ENCODE measurements at places on chromosomes 4 and X.

DNA sequence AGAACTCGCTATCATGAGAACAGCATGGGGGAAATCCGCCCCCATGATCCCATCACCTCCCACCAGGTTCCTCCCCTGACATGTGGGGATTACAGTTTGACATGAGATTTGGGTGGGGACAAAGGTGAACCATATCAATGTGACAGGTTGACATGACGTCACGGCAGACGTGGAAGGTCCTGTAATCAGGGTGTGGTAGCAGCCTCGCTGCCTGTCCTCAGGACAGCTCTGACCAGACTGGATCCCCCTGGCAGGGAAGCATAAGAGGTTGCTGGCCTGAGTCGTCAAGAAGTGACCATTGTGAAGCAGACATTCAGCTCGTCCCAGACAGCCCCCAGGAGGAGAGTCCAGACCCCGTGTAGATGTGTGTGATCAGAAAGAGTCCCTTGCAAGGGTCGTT is 104.6 kb downstream of the TNIP2 start:
- no peak for DNase-seq

DNA sequence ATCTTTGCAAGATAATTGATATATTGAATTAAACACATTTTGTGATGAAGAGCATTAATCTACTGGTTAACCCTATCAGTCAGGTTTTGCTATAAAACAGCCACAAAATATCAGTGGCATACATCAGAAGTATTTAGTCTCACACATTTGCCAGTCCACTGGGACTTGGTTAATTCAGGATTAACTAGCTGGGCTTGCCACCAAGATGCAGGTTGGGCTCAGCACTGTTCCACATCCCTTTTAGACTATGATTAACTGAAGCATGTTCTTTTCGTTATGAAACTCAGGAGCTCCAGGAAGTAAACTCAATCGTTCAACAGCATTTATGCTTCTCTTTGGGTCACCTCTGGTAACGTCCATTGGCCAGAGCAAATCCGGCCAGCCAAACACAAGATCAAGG is 538.1 kb upstream of the HS3ST1 start:
- DNase-seq = no peak

- no peak for DNase-seq
Measured at GRCh38 chr4:62560858-62561257, 1360.7 kb downstream of the ADGRL3 start.

DNA sequence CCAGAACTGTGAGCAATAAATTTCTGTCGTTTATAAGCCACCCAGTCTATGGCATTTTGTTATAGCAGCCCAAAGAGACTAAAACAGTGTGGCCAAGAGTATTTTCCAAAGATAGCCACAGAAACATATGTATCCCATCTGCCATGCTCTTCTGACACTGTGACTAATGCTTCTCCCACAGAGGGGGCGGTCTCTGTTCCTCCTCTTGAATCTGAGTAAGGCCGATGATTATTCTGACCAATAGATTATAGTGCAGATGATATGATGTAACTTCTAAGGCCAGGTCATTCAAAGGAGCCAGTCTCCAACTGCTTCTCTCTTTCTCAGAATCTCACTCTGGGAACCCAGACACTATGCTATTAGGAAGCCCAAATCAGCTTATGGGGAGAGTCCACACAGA is 570.7 kb downstream of the BCOR start:
- DNase-seq = no peak

DNA sequence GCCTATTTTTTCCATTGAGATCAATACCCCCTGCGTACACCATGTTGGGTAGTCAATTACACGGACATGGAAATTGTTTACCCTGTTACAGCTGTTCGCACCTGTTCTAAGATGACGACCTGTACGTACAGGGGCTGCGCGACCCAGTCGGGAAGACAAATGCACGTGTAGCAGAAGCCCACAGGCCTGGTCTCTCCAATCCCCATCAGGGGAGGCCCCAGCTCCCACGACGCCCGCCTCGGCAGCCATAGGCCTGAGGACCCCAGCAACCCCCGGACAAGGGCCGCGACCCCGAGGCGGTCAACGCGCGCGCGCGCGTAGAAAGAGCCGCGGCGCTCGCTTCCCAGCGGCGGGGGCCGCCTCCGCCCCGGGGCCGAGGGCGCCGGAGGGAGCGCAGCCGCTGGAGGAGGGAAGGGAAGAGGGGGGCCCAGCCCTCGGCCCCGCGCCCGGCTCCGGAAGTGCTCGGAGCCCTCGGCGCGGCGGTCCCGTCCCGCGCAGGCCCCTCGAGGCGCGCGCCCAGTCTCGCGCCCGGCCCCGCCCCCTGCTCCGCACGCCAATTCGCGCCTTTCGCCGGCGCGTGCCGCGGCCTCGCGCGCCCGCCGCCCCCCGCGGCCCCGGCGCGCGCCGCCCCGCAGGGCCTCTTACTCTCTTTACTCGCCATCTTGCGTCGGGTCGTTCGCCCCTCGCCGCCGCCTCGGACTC is 618 bp downstream of the RBBP7 start:
- DNase-seq = peak; percentile 4

DNA sequence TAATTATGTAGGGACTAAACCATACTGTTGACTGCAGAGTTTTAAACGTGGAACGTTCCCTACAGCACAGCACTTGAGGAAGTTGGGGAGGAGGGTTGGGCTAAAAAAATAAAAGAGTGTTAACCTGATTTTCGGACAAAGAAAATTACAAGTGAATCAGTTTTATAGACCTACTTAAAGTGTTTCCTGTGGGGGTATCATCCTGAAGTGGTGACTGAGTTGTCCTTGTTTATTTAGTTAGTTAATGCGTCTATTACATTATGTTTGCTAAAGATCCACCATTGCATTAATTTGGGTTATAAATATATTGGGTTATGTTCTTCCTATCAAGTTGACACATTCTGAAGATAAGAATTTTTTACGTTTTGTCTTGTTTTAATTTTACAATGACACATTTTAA is 14.7 kb downstream of the UNC5C start:
- no peak for DNase-seq

- DNase-seq = no peak
Measured at GRCh38 chrX:25022499-25023325, 6.9 kb upstream of the ARX start.

- DNase-seq = no peak
Measured at GRCh38 chrX:8284131-8284530, 113.1 kb upstream of the VCX2 start.

DNA sequence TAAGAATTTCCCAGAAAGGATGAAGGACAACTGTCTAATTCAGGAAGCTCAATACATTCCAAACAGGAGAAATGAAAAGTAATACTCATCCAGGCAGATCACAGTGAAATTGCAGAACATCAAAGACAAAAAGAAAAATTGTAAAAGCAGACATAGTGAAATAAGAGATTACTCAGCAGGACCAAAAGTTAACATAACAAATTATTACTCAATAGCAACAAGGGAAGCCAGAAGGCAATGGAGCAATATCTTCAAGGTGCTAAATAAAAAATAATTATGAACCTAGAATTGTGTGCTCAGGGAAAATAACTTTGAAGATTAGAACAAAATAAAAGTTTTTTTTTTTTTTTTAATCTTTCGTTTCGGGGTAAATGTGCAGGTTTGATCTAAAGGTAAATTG is 30.5 kb upstream of the ENPP6 start:
- no peak for DNase-seq

DNA sequence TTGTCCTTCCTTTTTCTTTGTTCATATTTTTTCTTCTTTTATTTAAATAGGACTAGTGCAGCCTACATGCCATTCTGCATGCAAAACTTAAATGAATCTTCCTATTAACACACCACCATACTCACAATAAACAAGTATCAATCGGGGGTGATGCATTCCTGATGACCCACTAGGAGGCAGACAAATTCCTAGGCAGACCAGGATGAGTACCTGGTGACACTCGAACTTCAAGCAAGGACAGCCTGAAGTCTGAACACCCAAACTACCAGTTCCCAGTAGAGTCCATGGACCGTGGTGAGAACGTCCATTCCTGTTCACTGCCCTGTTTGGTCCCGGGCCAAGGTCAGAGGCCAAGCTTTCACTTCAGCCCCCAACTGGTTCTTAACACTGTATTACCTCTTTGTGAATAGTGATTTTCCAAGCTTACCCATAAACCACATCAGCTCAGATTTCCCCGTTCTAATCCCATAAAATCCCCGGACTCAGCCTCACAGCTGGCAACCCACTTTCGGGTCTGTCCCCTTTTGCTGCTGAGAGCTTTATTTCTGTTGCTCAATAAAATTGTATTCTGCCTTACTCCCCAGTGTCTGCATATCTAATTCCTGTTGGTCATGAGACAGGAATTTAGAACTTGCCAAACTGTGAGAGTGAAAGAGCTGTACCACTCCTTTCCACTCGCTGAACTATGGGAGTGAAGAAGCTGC is 1286.6 kb downstream of the FSTL5 start:
- DNase-seq = no peak

DNA sequence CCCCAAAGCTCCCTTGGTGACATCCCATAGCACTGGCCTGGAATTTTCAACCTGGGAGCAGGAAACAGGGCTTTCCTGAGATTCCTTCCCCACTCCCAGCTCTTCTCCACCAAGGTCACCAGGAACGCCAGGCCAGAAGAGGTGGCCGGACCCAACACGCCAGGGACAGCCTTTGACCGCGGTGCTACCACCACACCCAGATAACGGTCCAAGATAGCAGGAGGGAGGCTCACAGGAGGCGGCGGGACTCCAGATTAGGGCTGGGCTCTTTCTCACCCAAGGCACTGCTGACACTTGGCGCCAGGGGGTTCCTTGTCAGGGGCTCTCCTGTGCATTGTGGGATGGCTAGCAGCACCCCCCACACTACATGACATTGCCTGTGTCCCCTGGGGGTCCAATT is 22.9 kb downstream of the ZFYVE28 start:
- no peak for DNase-seq

DNA sequence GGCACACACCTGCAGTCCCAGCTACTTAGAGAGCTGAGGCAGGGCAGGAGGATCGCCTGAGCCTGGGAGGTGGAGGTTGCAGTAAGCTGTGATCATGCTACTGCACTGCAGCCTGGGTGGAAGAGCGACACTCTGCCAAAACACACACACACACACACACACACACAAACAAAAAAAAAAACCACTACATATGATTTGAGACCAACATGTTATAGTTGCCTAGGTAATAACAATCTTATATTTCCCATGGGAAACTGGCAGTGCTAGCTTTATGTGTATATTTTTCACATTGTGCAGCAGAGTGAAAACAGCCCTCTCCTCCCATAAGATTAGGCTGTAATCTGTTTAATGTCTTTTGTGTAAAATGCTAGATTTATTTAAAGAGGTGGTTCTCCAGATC is 3.1 kb upstream of the FAM241A start:
- no peak for DNase-seq

- DNase-seq = no peak
Measured at GRCh38 chrX:2187352-2188115, 313.2 kb downstream of the DHRSX start.

DNA sequence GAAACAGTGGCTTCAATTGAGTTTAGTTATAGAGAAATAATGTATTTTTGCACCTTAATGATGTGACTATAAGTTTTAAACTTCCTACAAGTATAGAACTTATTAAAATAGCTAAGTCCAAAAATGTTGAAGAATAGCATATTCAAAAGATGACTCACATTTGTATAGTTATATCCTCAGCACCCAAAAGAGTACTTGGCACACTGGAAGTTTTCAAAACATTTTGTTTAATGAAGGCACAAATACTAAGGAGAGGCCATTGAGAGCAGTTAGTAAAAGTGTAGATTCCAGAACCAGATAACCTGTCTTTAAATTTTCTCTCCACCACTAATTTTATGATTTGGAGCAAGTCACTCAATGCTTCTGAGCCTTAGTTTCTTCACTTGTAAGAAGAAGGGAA is 226.9 kb upstream of the MID1 start:
- no peak for DNase-seq

GRCh38 chr4:56115898-56116297 is 167.2 kb downstream of the CEP135 start:
- no peak for DNase-seq

DNA sequence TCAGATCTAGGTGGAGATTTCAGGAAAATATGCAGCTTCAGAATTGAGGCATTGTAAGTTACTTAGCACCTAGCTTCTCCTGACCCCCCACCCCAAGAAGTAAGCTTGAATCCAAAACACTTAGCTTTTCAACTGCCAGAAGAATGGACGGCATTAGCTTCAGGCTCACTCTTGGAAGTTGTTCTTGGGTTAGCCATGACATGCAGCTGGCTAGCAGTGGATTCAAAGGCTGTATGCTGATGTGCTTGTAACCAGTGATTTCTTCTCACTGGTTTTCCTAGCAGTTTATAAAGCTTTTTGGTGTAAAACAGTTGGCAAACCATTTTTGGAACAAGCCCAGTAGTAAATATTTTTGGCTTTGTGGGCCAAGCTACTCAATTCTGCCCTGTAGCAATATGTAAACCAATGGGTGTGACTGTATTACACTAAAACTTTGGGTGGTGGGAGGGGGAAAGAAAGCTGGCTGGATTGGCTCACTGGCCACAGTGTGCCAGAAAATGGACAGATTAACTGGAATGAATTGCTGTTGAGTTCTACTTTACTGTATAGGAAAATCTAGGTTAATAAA is 85.6 kb downstream of the SHROOM2 start:
- DNase-seq = no peak

DNA sequence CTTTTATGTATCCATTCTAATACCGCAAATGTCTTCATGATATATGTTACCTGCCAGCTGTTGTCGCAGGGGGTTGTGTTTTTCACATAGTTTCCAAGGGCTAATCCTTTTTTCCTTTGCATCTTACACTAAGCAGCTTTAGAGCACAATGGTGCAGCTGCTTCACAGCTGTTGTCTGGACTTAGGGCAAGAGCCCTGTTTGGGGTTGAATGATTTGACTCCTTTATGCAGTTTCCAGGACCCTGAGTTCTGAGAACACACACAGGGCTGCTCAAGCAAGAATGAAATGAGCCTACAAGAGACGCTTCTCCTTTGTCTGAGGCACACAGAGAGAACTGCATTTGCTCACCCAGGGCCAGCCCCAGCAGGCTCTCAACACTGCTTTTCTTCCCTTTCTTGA is 20.2 kb downstream of the CCNG2 start:
- no peak for DNase-seq

DNA sequence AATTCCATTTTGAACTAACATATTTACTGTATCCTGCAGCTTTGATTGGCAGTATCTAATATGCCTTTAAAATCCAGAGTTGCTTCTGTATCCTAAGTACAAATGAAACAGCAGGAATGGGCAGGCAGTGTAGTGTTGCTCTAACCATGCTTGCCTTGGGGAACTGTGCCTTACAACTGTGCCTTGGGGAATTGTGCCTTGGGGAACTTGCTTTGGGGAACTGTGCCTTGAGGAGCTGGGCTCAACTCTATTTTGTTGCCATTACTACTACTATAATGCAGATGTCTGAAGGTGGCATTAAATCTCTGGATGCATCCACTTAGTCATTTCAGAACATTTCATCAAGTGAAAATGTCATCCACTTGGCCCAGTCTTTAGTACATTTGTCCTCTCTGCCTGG is 6.9 kb downstream of the CXCL3 start:
- no peak for DNase-seq

Data from anterior cingulate cortex (tissue), 58 donors.